SK-MEL-5 (cell line): ENCODE measurements at places on chromosomes 3 and 15. TPM values are rescaled to one million over a fixed set of nuclear protein-coding genes. Genes with fewer than 3 reads are reported as not detected.

DNA sequence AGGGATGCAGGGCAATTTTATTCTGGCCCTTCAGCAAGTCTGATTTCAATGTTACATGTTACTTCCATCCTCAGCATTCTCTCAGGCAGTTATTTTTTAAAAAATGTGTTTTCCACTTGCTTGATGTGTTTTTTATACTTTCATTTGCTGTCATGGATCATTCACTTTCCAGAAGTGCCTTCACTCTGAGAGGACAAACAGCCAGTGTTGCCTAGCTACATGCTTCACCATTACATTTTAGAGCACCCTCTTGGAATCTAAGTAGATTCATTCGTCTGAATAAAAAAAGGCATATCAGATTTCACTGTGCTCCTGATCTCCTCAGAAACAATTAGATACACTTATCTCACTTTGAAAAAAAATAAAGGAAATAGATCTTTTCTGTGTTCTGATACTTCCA, 93.6 kb upstream of the POU1F1 start:
- no peak for DNase-seq

- no peak for DNase-seq
Observed at GRCh38 chr3:40850861-40851260, 326.1 kb downstream of the ZNF621 start.

The MNS1 gene
- total RNA-seq = 1.9 and 2.8 TPM in 2 replicates

- DNase-seq = no peak
Observed at GRCh38 chr3:120153294-120153693, 59.0 kb upstream of the GSK3B start.

The SH2D7 gene
- total RNA-seq = not detected in 2 replicates

- no peak for DNase-seq
Observed at GRCh38 chr3:139524841-139525636, 14.5 kb downstream of the RBP1 start.

DNA sequence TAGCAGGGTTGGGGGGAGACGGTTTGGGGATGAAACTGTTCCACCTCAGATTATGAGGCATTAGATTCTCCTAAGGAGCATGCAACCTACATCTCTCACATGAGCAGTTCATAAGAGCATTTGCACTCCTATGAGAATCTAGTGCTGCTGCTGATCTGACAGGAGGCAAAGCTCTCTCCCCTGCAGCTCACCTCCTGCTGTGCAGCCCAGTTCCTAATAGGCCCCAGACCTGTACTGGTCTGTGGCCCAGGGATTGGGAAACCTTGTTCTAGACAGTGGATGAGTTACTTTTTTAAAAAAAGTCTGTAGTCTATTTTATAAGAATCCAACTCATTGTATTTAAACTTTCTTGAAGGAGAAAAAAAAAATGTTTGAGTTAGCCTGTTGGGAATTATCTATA, 100.0 kb downstream of the HHLA2 start:
- DNase-seq = no peak

DNA sequence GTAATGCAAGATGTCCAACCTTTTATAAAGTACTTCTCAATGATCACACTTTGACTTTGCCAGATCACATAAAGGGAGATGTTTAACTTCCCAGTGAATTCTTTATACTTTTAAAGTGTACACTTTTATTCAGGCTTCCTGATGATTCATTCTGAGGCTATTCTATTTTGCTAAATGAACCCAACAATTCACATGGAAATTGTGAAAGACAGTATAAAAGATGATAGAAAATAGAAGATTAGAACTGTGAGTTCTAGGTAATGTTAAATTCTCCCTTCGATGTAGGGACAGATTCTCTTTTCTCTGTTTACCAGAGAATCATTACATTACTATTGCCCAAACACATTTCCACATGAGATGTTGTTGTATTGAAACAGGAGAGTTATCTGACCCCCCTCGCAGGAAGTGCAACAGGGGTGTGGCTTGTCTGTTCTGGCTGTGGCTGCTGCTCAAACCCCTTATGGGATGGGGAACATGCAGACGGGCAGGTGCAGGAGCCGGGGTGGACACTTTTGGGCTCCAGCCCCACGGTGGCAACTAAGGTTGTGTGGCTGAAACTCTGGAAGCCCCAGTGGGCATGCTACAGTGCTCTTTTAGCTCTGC, 131.3 kb upstream of the LRTM1 start:
- no peak for DNase-seq

The GXYLT2 gene
- 18.2 and 27.2 TPM in 2 replicates for total RNA-seq

DNA sequence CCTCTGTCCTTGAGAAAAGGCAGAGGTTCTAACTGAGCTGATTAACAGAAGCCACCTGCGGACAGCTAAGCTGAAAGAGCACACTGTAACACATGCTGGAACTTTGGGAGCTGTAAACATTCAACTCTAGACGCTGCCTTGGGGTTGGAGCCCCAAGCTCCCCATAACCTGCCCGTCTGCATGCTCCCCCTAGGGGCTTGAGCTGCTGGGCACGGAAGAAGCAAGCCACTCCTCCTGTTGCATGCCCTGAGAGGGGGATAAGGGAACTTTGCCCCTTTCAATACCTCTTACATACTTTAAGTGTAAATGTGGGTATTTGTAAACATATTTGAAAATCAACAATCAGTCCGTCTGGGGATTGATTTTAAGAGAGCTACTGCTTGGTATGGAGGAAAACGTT, 188.4 kb downstream of the ADAMTSL3 start:
- DNase-seq = no peak

DNA sequence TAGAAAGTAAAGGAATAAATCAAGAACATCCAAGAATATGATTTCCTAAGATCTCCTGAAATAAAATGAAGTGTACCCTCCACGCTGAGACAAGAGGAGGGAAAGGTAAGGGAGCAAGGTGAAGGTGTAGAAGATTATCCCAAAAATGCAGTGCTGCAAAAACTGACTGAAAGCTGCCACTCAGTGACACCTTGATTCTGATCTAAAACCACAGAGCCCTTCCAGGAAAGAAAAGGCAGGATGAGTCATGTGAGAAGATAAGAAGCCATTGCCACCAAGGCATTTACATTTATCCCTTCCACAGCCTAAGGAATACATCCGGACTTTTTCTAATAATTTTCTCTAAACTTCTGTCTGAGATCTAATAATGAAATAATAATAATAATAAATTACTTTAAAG, 49.9 kb downstream of the IGSF11 start:
- no peak for DNase-seq

The IQGAP1 gene
- total RNA-seq = 141 and 153 TPM in 2 replicates

The GNAT1 gene
- total RNA-seq = not detected in 2 replicates

The XIRP1 gene
- total RNA-seq = 0.03 TPM in 1 of 2 replicates, not detected in the other

GRCh38 chr3:120450600-120451271, at the start of gene FSTL1:
FSTL1 (minus strand) TSS chr3:120450992; CDS start chr3:120450746, 246 bp downstream.
- peak; percentile 39 for DNase-seq

DNA sequence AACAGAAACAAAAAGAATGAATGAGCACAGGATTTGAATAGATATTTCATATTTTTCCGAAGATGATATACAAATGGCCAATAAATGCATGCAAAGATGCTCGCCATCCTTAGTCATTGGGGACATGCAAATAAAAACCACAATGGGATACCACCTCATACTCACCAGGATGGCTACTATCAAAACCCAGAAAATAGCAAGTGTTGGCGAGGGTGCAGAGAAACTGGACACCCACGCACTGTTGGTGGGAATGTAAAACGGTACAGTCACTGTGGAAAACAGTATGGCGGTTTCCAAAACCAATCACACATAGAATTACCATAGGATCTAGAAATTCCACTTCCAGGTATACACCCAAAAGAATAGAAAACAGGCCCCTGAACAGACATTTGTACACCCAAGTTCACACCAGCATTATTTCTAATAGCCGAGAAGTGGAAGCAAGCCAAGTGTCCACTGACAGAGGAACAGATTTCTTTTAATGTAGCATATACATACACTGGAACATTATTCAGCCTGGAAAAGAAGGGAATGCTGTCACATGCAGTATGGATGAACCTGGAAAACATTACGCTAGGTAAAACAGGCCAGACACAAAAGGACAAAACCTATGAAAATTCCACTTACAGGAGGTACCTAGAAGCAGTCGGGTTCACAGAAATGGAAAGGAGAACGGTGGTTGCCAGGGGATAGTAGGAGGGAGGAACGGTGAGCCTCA, 3.6 kb downstream of the RNF168 start:
- no peak for DNase-seq

GRCh38 chr3:102141096-102141927, 292.0 kb downstream of the NFKBIZ start:
- DNase-seq = peak; percentile 74

- no peak for DNase-seq
Observed at GRCh38 chr15:82742134-82742533, 32.5 kb upstream of the AP3B2 start.

The BCL2A1 gene
- 102 and 105 TPM in 2 replicates for total RNA-seq

The ST8SIA2 gene
- total RNA-seq = 0.13 TPM in 1 of 2 replicates, not detected in the other

- peak; percentile 31 for DNase-seq
Observed at GRCh38 chr15:40328176-40328575, 4.7 kb downstream of the INAFM2 start.

DNA sequence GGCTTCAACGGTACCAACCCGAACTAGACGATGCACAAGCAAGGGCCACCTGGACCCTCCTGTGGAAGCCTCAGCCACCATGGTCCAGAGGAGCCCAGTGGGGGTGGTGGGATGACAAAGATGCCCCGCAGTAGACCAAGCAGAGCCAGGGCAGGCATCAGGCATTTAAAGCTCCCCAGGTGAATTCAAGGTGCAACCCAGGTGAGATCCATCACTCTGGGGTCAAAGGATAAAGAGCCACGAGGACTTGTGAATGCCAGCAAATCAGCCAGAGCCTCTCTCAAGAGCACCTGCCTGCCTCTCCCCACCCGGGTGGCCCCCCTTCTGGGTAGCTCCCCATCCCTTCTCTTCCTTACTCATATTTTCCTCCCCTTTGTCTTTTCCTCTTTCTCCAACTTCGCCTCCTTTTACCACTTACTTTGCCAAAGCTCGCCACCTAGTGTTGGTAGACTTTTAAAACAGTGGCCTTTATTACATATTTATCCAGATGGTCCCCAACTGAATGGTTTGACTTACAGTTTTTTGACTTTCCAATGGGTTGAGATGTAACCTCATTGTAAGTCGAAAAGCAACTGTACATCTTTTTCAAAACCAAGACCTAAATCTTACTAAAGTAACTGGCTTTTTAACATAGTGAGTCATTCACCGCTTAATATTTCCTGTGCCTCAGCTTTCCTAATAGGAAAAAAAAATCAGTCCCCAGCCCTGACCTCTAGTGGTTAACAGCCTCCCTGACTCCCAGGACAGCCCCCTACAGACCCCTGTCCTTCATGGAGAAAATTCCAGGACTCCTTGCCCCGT, 18.8 kb downstream of the PLA2G4F start:
- peak; percentile 71 for DNase-seq

GRCh38 chr15:48577469-48577868, 68.0 kb downstream of the FBN1 start:
- no peak for DNase-seq

DNA sequence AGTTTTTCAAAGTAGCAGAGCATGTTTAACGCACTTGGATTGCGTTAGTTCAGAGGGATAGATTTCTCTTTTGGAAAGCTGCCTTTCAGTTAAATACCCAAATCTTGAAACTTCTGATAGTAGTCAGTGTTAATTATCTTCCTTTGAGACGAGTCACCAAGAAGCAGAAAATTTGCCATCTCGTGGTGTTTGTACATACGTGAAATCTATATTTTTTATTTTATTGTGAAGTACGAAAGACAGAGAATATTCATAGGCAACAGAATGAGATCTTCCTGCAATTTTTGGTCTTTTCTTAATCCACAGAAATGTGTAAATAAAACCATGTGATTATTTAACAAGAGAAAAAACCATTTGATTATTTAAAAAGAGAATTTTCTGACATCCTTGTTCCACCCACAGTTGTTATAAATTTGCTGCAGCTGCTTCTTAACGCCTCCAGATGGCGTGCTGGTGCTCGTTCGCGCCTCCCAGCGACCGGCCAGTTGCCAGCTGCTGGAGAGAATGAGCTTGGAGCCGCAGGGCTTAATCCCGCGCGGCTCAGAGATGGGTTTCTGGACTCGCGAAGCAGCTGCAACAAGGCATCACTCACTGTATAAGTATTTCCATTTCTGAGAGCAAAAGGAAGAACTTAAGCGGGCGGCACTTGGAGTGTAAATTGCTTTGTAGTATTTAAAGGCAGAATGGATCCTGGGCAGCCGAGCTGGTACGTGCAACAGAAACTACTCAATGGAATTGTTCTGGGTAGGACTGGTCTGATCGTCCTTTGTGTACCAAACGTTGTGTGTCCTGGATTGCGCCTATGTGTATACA, 10.5 kb upstream of the SLITRK3 start:
- peak; percentile 84 for DNase-seq

The SLC2A2 gene
- not detected in 2 replicates for total RNA-seq

The TTLL3 gene
- total RNA-seq = 4.2 and 4.4 TPM in 2 replicates

DNA sequence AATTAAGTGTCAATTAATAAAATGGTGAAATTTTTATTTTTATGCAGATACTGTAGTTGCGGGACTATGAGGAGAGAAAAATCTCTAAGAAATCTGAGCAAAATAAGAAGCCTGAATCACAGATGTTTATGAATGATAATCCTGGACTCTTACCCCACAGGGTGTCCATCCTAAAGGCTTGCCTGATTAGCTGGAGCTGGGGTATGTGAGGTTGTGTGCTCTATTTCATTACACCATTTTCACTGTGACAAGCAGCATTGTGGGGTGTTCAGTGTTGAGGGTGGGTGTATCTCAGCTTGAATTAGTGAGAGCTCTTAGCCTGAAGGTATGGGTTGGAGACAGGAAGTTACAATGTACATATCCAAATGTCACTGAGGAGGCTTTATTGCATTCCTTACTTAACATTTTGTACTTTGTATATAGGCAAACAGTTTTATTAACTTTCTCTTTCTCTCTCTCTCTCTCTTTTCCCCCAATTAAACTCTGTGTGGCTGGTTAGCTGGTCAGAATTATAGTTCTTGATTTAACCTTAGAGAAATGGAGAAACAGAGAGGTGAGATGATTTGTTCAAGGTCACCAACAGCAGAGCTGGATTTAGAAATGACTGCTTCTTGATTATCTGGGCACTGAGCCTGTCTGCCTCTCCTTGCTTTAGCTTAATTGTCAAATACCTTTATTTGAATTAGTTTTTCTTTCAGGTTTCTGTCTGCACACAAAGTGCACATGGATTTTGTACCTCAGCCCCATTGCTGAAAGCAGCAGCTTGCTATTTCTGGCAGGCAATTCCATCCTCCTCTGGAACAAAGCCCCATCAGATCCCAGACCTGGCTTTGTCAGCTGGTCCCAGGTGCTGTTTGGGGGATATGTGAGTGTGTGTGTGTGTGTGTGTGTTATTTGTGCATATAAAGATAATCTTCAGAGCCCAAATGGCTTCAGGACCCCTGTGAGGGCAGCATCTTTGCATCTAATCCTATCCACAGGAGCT, 35.8 kb downstream of the GJD2 start:
- no peak for DNase-seq

- peak; percentile 90 for DNase-seq
Observed at GRCh38 chr15:62606376-62607113, 436.0 kb upstream of the TPM1 start.

GRCh38 chr15:31230630-31231485, 95.8 kb upstream of the KLF13 start:
- no peak for DNase-seq
